Fibroblast of the aortic adventitia (primary cell): ENCODE measurements at places on chromosomes 1 and 21. TPM values are rescaled to one million over a fixed set of nuclear protein-coding genes. Genes with fewer than 3 reads are reported as not detected.

GRCh38 chr1:26405281-26405915, 5.2 kb upstream of the LIN28A start:
- peak; percentile 73 for DNase-seq

Gene SYDE2
- total RNA-seq = 5.2 and 6.5 TPM in 2 replicates

DNA sequence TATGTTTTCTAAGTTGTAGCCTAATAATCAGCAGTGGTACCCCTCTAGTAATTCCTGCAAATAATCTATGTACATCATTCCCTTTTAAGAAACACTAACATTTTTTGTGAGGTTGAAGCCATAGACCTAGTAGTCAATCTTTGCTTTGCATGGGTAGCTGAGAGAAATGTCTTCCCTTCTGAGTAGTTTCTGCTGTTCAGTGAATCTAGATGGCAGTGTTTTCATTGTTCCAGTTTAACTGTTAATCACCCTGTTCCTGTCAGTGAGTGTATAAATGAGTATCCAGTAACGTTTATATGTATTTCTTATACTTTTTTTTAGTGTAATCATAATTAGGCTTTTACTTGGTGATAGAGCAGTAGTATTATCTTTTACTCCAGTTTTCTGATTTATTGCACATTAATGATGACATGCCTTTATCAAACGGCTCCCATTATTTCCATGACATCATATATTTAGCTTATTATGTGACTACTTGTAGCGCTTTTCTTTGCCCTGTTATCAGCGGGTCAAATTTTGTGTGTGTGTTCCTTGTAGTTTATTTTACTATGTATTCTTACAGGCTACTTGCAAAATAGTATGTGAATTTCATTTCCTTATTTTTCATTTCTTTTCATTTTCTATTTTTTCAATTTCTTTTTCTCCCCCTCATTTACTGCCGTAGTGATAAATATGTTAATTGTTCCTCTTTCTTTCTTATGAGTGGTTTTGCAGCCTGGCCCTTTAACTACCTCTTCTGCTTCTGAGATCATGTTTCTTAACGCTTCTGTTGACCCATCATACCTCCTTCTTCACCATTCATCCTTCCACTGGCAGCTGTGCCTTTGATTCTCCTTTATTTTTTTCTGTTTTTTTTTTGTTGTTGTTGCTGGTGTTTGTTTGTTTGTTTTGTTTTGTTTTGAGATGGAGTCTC, 18.8 kb downstream of the CEP350 start:
- no peak for DNase-seq

DNA sequence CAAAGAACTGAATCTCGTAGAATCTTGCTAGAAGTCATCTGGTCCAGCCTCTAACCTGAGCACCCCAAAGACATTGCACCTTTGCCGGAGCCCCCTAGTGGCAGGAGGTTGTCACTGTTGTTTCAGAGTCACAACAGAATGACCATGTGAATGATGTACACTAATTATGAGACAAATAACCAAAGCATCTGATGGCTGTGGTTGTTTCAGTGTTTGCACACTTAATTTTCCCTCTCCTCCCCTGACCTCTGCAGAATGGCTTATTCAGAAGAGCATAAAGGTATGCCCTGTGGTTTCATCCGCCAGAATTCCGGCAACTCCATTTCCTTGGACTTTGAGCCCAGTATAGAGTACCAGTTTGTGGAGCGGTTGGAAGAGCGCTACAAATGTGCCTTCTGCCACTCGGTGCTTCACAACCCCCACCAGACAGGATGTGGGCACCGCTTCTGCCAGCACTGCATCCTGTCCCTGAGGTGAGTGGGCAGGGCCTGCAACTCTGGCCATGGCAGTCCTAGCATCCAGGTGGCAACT, 26.4 kb downstream of the TRAF5 start:
- no peak for DNase-seq

Gene KCNN3
- 0.09 and 0.25 TPM in 2 replicates for total RNA-seq

DNA sequence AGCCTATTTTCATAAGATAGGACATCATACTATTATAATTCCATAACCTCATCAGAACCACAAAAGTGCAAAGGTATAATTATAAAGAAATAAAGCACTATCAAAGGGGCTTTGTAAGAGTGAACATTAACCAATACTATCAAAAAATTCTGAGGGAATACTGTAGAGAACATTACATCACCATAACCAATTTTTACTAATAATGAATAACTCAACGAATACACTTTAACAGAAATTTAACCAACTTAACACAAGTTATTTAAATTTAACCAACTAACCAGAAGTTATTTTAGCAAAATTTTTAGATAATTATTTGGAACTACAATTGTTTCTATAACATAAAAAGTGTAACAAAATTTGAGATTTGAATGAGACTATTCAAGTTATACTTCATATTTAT, 34.8 kb downstream of the ZSWIM5 start:
- no peak for DNase-seq

DNA sequence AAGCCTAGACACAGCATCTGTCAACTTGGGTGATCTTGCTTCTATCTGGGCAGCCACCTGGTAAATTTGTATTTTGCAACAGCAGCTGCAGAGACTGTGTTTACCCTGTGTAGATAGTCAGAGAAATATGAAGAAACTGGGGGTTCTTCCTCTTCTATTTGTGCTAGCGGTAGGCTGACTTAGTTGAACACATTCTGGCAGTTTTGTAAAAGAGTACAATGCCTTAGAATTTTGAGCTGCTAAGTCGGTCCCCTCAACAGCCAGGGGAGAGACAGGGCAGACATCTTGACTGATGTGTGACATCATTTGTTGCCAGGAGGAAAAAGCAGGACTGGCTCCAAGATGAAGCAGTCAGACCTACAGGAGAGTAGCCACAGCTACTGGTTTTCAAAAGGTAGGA, 53.7 kb downstream of the KCNJ6 start:
- DNase-seq = no peak
